ENCODE measurements at places on chromosomes 7 and 10.

DNA sequence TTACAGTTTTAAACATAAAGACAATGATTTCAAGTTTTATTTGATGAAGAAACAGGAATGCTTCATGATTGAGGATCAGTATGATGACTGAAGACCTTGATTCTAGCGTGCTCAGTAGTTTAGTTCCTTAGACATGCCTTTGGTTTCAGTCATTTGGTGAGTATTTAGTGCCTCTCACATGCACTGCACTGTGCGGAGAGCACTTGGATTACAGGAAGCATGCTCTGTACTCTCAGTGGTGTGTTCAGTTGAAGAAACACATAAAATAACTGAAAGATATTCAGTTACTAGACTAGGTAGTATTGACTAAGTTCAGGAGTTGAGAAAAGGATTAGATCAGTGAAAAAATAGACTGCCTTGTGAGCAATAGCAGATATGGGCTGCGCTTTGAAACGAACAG is 25.5 kb downstream of the RBM17 start:
- no peak for DNase-seq

DNA sequence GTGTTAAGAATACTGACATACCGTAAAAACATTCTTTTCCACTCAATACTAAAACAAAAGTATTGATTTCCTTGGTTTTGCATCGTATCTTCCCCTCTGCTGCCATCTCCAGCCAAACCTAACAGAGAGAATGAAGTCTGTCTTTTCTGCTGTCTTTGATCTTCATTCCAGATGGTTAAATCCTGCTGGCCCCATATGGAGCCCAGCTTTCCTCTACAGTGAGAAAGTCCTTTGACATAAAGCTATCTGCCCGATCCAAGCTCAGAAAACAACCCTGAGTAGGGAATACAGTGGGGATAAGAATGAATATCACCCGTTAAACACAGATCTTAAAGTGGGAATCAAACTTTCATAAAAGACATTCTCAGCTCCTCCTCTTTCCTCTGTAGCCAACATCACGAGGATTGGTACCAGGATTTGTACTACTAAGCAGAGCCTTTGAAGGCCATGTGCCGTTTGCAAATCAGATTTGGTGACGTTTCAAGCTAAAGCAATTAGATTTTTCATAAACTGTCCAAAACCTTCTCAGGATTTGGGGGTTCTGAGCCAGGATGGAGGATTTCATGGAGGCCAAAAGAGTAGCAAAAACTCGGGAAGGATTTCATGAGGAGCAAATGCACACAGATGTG is 30.8 kb upstream of the GPAM start:
- no peak for DNase-seq

- DNase-seq: no peak
Measured at GRCh38 chr7:55366461-55367070, 1.4 kb downstream of the LANCL2 start.

DNA sequence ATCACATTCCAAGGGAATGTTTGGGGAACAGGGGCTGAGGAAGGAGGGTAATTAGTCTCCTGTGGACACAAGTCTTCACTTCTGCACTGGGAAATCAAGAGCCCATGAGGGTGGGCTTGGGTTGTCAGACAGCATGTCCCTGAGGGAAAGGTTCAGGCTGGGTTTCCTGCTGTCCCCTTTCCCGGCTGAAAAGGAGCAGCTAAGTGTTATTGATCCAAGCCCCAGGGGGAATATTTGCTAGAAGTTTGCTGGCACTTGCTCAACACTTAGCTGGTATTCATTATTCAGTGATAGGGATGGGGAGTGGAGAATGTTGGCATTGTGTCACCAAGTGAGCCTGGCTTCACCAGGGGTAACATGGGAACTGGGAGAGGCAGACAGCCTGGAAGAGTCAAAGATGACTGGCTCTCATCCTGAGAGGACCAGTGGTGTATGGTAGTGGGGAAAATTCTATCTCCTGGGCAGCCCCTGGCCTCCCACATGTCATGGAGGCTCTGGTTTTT is 344.4 kb upstream of the PODXL start:
- DNase-seq: no peak

DNA sequence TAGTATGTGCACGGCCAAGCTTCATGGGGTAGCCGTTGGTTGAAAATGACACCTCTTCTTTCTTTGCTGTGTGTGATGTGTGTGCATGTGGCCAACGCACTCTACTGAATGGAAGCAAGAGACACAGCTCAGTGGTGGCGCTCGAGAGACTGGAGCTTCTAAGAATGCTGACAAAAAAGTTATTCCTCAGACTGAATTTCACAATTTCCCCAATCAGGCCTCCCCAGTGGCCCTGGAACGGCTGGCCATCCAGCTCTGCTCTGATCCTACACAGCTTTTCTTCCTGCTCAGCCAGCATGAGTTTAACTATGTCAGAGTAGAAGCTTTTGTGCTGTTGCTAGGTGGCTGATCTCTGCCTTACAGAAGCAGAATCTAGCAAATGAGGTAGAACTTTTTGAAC is 186.7 kb upstream of the PLXDC2 start:
- peak; percentile 41 for DNase-seq

DNA sequence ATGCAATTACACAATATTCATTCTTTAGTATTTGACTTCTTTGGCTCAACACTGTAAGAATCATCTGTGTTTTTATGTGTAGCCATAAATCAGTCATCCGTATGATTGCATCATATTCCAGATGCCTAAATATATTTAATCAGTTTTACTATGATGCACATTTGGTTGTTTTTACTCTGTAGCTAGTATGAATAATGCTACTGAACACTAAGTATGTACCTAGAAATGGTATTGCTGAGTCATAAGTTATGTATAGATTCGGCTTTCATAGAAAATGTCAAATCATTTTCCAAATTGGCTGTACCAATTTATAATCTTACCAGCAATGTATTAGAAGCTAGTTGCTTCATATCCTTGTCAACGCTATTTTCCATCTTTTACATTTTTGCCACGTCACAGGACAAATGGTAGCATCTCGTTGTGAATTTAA is 197.3 kb upstream of the PLXNA4 start:
- peak; percentile 34 for DNase-seq

GRCh38 chr7:37449621-37450020 is 957 bp upstream of the ELMO1 start:
- no peak for DNase-seq

DNA sequence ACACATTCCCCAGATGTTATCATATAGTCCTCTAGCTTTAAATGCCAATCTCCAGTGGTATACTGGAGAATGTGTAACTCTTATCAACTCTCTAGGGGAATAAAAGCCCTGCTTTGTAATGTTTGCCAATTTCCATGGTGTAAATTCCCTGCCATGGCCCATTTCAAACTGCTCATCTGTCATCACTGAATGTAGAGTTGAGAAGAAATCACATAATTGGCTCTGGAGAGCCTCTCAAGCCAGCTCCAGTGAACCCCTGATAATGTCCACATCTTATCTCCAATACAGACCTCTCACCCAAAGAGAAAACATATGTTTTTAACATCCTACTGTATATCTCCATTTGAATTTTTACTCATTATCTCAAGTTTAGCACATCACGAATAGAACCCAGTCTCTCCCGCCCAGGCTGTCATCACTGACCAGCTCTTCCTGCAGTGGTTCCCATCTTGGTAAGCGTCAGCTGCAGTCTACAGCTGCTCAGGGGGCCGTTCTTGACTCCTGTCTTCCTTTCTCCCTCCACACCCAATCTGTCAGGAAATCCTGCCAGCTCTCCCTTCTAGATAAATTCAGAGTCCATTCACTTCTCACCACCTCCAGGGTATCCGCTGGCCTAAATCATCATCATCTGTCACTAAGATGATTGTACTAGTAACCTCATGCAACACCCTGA is 332.4 kb downstream of the FRMD4A start:
- no peak for DNase-seq

- no peak for DNase-seq
Measured at GRCh38 chr10:101545898-101546297, 42.2 kb downstream of the POLL start.

DNA sequence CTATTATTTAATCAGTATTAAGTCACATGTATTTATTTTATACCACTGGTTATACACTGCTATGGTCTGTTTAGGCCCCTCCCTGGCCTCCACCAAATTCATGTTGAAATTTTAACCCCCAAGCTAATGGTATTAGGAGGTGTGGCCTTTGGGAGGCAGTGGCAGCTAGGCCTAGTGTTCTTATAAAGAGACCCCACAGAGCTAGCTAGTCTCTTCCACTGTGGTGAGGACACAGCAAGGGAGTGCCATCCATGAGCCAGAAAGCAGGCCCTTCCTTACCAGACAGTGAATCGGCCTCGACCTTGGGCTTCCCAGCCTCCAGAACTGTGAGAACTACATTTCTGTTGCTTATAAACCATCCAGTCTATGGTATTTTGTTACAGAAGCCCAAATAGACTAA is 28.7 kb downstream of the RBM48 start:
- DNase-seq: no peak

- DNase-seq: no peak
Measured at GRCh38 chr7:94590526-94591162, 65.3 kb downstream of the SGCE start.

- DNase-seq: no peak
Measured at GRCh38 chr7:76198202-76198601, 3.5 kb upstream of the SRRM3 start.

GRCh38 chr10:91163869-91164474 is 56.5 kb upstream of the PCGF5 start:
- peak; percentile 46 for DNase-seq
